Activated naive CD8-positive, alpha-beta T cell treated with anti-CD3 and anti-CD28 coated beads, Interleukin-2, amount 50 U/mL, for 24 hours (primary cell): ENCODE measurements at places on chromosomes 11 and 22.

DNA sequence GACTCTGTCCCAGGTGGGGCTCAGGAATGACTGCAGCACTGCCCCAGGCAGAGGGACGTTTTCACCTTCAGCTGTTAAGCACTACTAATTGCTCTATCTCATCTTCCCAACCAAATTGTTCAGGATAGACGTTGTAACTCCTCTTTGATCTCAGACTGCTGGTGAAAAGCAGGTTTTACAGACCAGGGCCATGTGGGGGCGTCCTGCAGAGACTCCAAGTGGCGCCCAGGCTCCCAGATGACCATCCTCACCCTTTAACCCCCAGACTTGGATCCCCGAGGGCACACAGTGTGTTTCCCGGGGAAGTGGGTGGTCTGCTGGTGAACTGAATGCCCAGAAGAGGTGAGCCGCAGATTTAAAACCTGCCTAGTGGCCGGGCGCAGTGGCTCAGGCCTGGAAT, 23.9 kb downstream of the FADD start:
- no peak overlapping the region for H3K4me3 ChIP-seq
- H3K27me3 ChIP-seq, result peaks cover 5% of the 10 kb centered on the region

DNA sequence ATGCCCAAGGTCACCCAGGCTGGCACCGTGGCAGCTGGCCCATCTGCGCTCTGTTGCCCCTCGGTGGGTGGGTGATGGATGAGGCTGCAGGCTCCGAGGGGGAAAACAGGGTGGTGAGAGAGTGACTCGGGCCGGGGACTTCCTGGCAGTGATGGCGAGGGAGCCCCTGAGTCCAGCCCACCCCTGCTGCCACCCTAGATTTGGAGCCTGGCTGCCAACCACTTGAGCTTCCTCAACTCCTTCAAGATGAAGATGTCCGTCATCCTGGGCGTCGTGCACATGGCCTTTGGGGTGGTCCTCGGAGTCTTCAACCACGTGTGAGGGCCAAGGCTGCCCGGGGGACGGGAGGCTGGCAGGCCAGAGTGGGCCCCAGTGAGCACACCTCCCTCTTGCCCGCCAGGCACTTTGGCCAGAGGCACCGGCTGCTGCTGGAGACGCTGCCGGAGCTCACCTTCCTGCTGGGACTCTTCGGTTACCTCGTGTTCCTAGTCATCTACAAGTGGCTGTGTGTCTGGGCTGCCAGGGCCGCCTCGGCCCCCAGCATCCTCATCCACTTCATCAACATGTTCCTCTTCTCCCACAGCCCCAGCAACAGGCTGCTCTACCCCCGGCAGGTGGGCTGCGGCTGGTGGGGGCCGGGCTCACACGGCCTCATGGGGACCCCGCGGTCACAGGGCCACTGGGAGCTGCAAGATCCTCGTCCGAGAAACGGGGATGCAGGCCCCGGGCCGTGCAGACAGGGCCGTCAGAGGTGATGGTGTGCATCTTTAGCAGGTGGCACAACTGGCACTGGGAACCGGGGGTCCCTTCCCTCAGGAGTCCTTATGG, 10.1 kb downstream of the TCIRG1 start:
- no peak overlapping the region for H3K4me3 ChIP-seq
- peaks cover 5% of the 10 kb centered on the region for H3K36me3 ChIP-seq
- H3K27me3 ChIP-seq, result no peaks in the 10 kb centered on the region
- no peak for DNase-seq
- no peaks in the 10 kb centered on the region for H3K4me1 ChIP-seq

GRCh38 chr22:30287648-30288418, 1.5 kb downstream of the CASTOR1 start:
- H3K27me3 ChIP-seq, result no peaks in the 10 kb centered on the region
- no peak overlapping the region for H3K27ac ChIP-seq
- no peaks in the 10 kb centered on the region for H3K36me3 ChIP-seq
- H3K4me1 ChIP-seq, result peaks cover 25% of the 10 kb centered on the region
- peak; percentile 91 for DNase-seq

- no peak for DNase-seq
- peaks cover 15% of the 10 kb centered on the region for H3K4me1 ChIP-seq
- no peak overlapping the region for H3K27ac ChIP-seq
Measured at GRCh38 chr11:63917692-63918506, 935 bp upstream of the RCOR2 start.

- no peaks in the 10 kb centered on the region for H3K4me1 ChIP-seq
- peak; percentile 37 for DNase-seq
- no peak overlapping the region for H3K27ac ChIP-seq
- no peak overlapping the region for H3K4me3 ChIP-seq
Measured at GRCh38 chr11:73359930-73360742, 16.1 kb upstream of the RELT start.

DNA sequence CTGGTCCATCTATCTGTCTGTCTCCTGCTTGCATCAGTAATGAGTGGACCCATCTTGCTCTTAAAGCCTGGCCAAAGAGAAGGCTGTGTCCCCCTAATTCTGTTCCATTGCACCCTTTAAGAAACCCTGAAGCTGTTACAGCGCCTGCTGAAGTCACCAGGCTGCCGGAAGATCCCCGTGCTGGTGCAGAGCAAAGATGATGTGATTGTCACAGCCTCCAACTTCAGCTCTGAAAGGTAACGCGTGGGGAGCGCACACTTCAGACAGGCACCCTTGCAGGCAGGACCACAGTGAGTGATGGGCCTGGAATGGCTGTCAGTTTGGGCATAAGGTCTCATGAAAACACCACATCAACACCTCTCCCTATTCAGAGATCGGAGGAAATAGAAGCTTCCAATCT, 18.4 kb downstream of the GTPBP1 start:
- no peaks in the 10 kb centered on the region for H3K27me3 ChIP-seq
- no peak overlapping the region for H3K4me3 ChIP-seq
- H3K27ac ChIP-seq, result no peak overlapping the region
